ENCODE measurements at places on chromosomes 6 and 20. TPM values are rescaled to one million over a fixed set of nuclear protein-coding genes. Genes with fewer than 3 reads are reported as not detected.

- no peak for DNase-seq
Measured at GRCh38 chr20:54658525-54658924, 183.1 kb downstream of the DOK5 start.

DNA sequence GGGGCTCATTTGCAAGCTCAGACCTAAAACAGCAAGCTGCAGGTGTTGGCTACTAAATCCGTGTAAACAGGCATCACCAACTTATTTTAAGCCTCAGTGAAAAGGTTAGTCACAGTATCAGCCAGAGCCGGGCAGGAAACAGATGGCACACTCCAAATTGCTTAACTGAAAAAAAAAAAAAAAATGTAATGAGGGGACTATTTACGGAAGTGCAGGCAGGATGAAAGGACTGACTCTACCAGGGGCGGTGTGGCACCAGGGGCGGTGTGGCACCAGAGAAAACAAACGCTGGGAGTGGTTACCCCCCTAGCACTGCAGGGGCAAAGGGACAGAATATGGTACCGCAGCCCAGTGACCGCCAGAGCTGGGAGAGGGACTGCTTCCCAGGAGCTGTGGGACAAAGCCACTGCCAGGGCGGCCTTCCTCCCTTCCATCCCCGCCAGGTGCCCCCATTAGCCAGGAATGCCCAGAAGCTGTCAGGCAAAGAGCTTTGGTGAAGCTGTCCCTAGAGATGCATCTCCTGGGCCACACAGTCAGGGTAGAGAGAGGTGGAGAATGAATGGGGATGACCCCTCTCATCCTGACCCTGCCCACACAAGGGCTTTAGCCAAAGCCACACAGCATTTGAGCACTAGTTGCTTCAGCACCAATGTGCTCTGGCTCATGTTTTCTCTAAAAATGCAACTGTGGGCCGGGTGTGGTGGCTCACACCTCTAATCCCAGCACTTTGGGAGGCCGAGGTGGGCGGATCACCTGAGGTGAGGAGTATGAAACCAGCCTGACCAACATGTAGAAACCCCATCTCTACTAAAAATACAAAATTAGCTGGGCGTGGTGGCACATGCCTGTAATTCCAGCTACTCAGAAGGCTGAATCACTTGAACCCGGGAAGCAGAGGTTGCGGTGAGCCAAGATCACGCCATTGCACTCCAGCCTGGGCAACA, 39.6 kb upstream of the GFOD1 start:
- no peak for DNase-seq

- DNase-seq = no peak
Measured at GRCh38 chr20:56414842-56415765, 3.0 kb downstream of the CASS4 start.

DNA sequence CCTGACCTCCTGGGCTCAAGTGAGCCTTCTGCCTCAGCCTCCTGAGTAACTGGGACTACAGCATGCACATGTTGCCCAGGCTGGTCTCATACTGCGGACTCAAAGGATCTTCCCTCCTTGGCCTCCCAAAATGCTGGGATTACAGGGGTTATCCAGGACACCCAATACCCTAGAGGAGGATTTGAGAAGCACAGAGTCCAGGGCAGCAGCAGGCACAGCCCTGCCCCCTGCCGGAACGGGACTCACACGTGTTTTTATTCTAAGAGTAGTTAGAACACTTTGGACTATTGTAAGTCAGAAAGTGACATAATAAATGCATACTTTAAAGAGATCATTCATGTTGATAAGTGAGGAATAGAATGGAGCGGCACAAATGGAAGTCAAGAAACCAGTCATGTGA, 80.2 kb downstream of the C6orf118 start:
- no peak for DNase-seq

- DNase-seq = no peak
Measured at GRCh38 chr6:4971851-4972250, 32.0 kb downstream of the RPP40 start.

DNA sequence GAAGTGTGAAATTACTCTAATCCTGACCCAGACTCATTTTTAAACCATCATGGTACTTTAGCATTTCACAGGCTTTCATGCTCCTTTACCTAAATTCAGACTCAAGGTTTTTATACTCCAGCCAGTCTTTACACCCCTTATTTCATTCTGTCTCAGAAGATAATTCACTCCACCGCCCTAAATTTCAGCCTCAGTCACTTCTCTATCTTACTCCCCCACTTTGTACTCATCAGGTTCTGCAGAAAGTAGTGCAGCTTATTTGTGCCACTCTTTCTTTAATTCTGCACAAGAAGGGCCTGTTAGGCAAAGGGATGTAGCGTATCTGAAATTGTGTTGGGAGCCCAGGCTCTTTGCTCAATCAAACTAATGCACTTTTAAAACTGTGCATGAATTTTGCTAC, 205.5 kb downstream of the ARHGAP18 start:
- DNase-seq = no peak

DNA sequence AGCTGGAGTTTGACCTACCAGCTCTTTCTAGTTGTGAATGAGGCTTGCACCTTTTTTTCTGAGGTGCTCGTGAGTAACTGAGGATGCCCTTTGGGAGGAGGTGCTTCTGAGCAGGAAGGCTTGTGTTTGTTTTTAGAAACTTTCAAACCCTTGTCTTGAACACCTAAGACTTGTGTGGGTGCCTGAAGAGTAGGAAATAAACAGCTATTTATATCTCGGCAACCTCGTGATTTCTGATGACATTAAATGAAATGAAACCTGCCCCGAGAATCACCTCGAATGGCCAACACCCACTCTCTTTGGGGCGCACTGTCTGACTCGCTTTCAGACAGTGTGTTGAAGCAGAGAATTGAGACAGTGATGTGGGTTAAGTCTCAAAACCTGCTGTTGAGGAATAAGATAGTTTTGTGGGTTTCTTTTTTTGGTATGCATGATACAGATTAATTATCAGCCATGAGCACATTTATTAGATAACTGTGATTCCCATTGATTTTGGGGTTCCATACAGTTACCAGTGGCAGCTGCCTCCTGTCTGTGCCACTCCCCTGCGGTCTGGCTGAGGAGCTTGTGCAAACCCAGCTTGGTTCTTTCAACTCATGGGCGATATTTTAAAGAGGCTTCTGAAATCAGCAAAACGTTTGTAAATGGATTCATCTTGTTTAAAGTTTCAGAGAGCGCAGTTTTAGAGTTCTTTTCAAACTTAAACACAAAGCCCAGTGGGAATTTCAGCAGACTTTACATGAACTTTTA, 8.4 kb downstream of the IRF4 start:
- DNase-seq = no peak

GRCh38 chr6:2450546-2450945, 205.1 kb upstream of the GMDS start:
- DNase-seq = no peak

- peak; percentile 39 for DNase-seq
Measured at GRCh38 chr6:149059557-149059956, 258.0 kb upstream of the TAB2 start.

- no peak for DNase-seq
Measured at GRCh38 chr20:59269411-59270025, 30.9 kb upstream of the EDN3 start.

DNA sequence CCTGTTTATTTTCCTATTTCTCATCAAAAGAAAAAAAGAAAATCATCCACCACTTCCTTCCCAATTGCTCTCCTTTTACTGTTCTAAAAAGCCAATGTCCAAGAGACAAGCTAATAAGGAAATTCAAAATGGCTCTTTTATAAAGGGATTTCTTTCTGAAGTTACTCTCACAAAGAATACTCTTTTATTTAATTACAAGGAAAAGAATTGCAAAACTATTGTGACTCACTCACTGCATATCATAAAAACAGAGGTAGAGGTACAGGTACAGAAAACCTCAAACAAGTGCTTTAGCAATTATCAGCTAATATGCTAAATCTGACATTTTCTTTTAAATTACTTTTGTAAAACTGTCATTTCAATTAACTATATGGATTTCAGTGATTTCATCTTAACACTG, 18.1 kb downstream of the DEK start:
- no peak for DNase-seq

GRCh38 chr6:99879431-99879830, 114.6 kb downstream of the MCHR2 start:
- no peak for DNase-seq

- DNase-seq = no peak
Measured at GRCh38 chr20:58596244-58596643, 54.8 kb upstream of the STX16 start.

- DNase-seq = no peak
Measured at GRCh38 chr20:47295921-47296426, 60.5 kb downstream of the ZMYND8 start.

DNA sequence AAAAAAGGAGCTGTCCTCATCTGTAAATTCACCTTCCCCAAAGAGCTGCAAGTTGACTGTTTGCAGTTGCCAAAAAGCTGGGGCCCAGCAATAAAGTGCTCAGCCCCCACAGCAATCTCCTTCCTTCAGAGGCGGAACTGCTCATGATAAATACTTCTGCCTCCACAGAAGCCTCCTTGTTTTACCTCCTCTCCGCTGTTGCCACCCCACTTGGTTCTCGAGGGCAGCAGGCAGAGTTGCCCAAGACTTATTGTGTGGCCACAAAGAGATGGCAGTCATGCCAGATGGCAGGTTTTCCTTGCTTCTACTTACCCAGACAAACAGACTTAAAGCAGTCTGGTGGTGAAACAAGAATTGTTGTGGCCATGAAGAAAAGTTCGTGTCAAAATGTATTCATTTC, 66.3 kb downstream of the SLX4IP start:
- no peak for DNase-seq

DNA sequence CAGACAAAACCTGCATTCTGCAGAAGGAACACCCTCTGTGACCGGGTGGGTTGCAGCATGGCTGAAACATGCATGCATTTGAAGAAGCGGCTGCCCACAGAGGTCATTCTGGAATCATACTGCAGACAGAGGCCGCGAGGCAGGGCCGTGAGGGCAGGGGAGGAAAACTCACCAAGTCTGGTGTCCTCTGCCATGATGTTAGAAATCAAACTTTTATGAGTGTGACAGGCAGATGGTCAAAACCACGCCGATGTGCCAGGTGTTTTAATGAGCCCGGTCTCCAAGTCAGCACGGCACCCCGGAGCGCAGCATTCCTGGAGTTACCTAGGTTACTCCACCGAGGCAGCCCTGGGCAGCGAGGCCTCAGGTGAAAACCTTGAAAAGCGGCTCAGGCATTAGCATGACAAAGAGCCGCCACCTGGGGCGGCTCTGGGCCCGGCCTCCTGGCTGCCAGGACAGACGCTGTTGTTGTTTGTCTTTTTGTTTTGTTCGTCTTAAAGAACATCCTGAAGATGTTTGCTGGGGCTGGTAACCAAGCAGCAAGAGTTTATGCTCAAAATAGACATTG, 255.6 kb downstream of the ERMARD start:
- no peak for DNase-seq

DNA sequence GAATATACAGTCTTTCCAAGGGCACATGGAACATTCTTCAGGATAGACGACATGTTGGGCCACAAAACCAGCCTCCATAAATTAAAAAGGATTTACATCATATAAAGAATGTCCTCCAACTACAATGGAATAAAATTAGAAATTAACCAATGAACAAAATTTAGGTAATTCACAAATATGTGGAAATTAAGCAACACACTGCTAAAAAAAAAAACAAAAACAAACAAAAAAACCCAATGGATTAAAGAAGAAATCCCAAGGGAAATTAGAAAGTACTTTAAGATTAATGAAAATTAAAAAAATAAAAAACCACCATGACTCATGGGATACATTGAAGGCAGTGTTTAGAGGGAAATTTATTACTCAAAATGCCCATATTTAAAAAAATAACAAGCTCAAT, 21.4 kb upstream of the NT5E start:
- DNase-seq = no peak

- DNase-seq = no peak
Measured at GRCh38 chr6:107539849-107540464, 50.0 kb downstream of the SOBP start.

GRCh38 chr6:119201480-119201879, 123.0 kb upstream of the FAM184A start:
- DNase-seq = no peak

DNA sequence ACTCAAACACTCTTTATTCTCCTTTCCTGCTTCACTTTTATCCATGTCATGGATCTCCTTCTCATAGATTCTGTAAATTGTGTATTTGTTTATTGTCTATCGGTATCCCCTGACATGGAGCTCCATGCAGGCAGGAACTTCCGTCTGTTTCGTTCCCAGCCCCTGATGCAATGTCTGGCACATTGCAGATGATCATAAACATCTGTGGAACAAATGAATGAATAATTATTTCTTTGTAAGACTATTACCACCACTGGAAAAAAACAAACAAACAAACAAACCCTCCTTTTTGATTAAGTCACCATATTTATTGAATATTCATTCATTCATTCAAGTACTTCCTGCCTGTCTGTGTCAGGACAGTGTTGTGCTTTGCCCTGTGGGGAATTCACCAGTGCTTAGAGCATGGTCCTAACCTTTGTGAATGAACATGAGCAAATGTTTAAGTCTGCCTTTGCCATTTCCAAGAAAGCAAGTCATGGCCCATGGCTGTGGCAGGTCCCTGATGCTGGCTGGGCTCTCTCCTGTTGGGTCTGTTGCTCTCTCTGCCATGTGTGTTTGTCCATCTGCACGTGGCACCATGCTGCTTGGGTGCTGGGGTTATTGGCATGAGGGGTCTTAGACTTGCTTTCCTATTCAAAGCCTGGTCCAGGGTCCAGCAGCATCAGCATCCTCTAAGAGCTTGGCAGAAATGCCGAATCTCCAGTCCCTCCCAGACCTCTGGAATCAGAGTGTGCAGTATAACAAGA, 47.5 kb upstream of the NAA20 start:
- DNase-seq = no peak

The MTCH1 gene
- 179 TPM for total RNA-seq

The NFATC2 gene
- total RNA-seq = not detected

The SYCP2 gene
- total RNA-seq = 0.69 TPM

The IL17A gene
- not detected for total RNA-seq

The CCND3 gene
- 27.1 TPM for total RNA-seq
